ENCODE measurements at places on chromosomes 7 and 10.

DNA sequence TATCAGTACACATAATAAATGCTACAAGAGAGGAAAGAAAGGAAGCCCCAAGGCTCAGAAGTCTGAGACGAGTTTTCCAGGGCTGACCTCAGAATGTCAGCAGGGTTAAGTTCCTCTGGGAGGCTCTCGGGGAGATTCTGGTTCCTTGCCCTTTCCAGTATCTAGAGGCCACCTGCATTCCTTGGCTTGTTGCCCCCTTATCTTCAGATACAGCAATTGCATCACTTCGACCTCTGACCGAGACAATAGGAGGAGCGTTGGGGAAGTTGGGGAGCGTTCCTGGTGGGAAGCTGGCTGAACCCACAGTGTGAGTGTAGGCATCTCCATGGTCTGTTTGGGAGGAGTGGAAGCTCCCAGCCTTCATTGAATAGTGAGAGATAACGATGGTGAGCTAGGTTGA, 72.0 kb upstream of the MTPN start:
- DNase-seq: no peak
- no peak overlapping the region for H3K4me3 ChIP-seq
- H3K4me1 ChIP-seq: no peaks in the 10 kb centered on the region
- no peaks in the 10 kb centered on the region for H3K36me3 ChIP-seq
- H3K27ac ChIP-seq: no peak overlapping the region
- H3K27me3 ChIP-seq: no peaks in the 10 kb centered on the region

GRCh38 chr10:53052521-53053164, 280.1 kb upstream of the MBL2 start:
- no peak for DNase-seq
- H3K4me1 ChIP-seq: no peaks in the 10 kb centered on the region
- no peaks in the 10 kb centered on the region for H3K27me3 ChIP-seq
- H3K4me3 ChIP-seq: no peak overlapping the region
- H3K36me3 ChIP-seq: no peaks in the 10 kb centered on the region

GRCh38 chr10:63666836-63667383, 145.7 kb downstream of the REEP3 start:
- no peak overlapping the region for H3K27ac ChIP-seq
- H3K4me1 ChIP-seq: peaks cover 3% of the 10 kb centered on the region
- H3K27me3 ChIP-seq: no peaks in the 10 kb centered on the region

- H3K4me1 ChIP-seq: no peaks in the 10 kb centered on the region
- no peaks in the 10 kb centered on the region for H3K36me3 ChIP-seq
- DNase-seq: no peak
- peak overlapping the region; percentile 80 for H3K27ac ChIP-seq
- no peaks in the 10 kb centered on the region for H3K27me3 ChIP-seq
Measured at GRCh38 chr7:80918399-80918798, 452 bp downstream of the SEMA3C start.

DNA sequence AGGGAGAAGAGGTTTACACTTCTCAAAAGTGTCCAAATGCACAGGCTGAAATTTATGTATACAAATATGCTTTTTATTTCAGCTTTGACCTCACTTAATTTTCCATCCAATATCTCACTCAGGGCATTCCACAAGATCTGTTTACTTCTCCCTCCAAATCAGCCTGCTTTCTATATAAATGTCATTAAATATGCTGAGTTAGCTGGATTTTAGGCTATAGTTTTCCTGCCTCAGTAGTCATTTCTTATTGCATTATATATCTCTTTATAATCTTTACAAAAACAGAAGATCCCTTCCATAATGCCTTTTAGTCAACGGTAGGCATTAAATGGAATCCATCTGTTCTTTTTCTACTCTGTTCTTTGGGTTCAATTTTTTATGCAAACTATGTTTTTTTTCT, 71.7 kb upstream of the KCND2 start:
- no peak overlapping the region for H3K4me3 ChIP-seq
- H3K36me3 ChIP-seq: no peaks in the 10 kb centered on the region
- H3K4me1 ChIP-seq: no peaks in the 10 kb centered on the region

- H3K27ac ChIP-seq: no peak overlapping the region
- DNase-seq: no peak
- H3K4me3 ChIP-seq: no peak overlapping the region
- no peaks in the 10 kb centered on the region for H3K27me3 ChIP-seq
- no peaks in the 10 kb centered on the region for H3K36me3 ChIP-seq
Measured at GRCh38 chr7:124635416-124635815, 130.2 kb downstream of the GPR37 start.

GRCh38 chr7:5012985-5013384, 32.7 kb upstream of the RBAK start:
- H3K27me3 ChIP-seq: no peaks in the 10 kb centered on the region
- H3K36me3 ChIP-seq: no peaks in the 10 kb centered on the region
- no peak for DNase-seq
- H3K4me1 ChIP-seq: no peaks in the 10 kb centered on the region
- no peak overlapping the region for H3K4me3 ChIP-seq
- H3K27ac ChIP-seq: no peak overlapping the region

GRCh38 chr10:110056822-110057221, 49.0 kb downstream of the ADD3 start:
- H3K36me3 ChIP-seq: no peaks in the 10 kb centered on the region
- no peaks in the 10 kb centered on the region for H3K4me1 ChIP-seq
- no peaks in the 10 kb centered on the region for H3K27me3 ChIP-seq
- peak overlapping the region; percentile 5 for H3K27ac ChIP-seq

- H3K4me3 ChIP-seq: no peak overlapping the region
- DNase-seq: no peak
- no peak overlapping the region for H3K27ac ChIP-seq
- no peaks in the 10 kb centered on the region for H3K4me1 ChIP-seq
Measured at GRCh38 chr10:49119746-49120145, 4.4 kb upstream of the VSTM4 start.

GRCh38 chr10:117632406-117632805, 89.9 kb downstream of the EMX2 start:
- no peaks in the 10 kb centered on the region for H3K27me3 ChIP-seq
- no peaks in the 10 kb centered on the region for H3K4me1 ChIP-seq
- no peaks in the 10 kb centered on the region for H3K36me3 ChIP-seq
- no peak overlapping the region for H3K27ac ChIP-seq
- no peak for DNase-seq

- no peak for DNase-seq
- H3K27ac ChIP-seq: no peak overlapping the region
- no peaks in the 10 kb centered on the region for H3K36me3 ChIP-seq
Measured at GRCh38 chr10:104450954-104451353, 97.3 kb downstream of the CFAP58 start.

GRCh38 chr7:108181073-108181985, 51.2 kb upstream of the LAMB4 start:
- no peak overlapping the region for H3K27ac ChIP-seq
- H3K4me3 ChIP-seq: no peak overlapping the region
- no peaks in the 10 kb centered on the region for H3K27me3 ChIP-seq
- no peaks in the 10 kb centered on the region for H3K4me1 ChIP-seq

GRCh38 chr7:150854066-150855000, 2.0 kb downstream of the AOC1 start:
- H3K36me3 ChIP-seq: no peaks in the 10 kb centered on the region
- H3K27ac ChIP-seq: no peak overlapping the region
- H3K4me1 ChIP-seq: no peaks in the 10 kb centered on the region
- no peak for DNase-seq

- DNase-seq: no peak
- H3K4me3 ChIP-seq: no peak overlapping the region
- no peaks in the 10 kb centered on the region for H3K27me3 ChIP-seq
- H3K4me1 ChIP-seq: no peaks in the 10 kb centered on the region
- H3K27ac ChIP-seq: no peak overlapping the region
Measured at GRCh38 chr7:103794424-103794823, 195.0 kb downstream of the RELN start.

GRCh38 chr10:58072634-58073033, 195.1 kb downstream of the IPMK start:
- DNase-seq: no peak
- no peaks in the 10 kb centered on the region for H3K27me3 ChIP-seq
- no peaks in the 10 kb centered on the region for H3K36me3 ChIP-seq
- no peak overlapping the region for H3K4me3 ChIP-seq

DNA sequence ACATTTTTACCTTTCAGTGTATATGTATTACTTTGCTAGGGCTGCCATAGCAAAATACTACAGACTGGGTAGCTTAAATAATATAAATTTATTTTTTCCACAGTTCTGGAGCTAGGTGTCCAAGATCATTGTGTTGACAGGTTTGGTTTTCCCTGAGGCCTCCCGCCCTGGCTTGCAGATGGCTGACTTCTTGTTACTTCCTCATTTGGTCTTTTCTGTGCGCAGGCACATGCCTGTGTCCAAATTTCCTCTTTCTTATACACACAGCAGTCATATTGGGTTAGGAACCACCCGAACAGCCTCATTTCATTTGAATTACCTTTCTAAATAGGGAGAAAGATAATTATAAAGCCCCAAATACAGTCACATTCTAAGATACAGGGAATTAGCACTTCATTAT, 521.6 kb upstream of the SORCS1 start:
- DNase-seq: no peak
- H3K4me1 ChIP-seq: no peaks in the 10 kb centered on the region
- no peaks in the 10 kb centered on the region for H3K36me3 ChIP-seq
- H3K27me3 ChIP-seq: no peaks in the 10 kb centered on the region
- no peak overlapping the region for H3K27ac ChIP-seq

DNA sequence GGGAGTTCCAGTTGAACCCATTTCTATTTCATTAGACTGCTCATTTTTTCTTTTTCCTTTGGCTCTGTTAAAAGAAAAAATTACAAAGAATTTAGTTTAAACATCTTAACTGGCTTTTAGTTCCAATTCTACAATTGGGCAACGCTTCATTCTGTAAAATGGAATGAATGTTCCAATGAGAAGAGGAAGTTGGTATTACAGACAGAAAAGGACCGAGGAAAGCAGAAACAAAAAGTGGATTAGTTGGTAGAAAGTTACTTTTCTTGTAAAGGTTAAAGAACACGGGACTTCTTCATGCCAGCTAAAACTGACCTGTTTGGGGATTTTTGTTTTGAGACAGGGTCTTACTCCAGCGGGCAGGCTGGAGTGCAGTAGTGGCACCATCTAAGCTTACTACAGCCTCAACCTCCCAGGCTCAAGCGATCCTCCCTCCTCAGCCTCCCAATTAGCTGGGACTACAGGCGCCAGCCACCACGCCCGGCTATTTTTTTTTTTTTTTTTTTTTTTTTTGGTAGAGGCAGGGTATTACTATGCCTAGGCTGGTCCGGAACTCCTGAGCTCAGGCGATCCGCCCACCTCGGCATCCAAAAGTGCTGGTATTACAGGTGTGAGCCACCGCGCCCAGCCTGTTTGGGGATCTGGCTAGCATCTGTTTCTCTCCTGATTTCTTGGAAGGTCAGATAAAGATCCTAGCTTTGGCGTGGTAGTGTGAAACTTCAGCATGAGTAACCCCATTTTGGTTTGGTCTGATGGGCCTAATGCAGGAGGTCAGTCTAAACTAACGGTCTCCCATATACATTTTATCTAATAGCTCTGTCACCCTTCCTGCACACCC, 1.3 kb upstream of the VDAC2 start:
- H3K27ac ChIP-seq: peak overlapping the region; percentile 100
- peaks cover 2% of the 10 kb centered on the region for H3K4me1 ChIP-seq
- no peaks in the 10 kb centered on the region for H3K36me3 ChIP-seq
- DNase-seq: no peak
- H3K27me3 ChIP-seq: no peaks in the 10 kb centered on the region

- H3K4me1 ChIP-seq: no peaks in the 10 kb centered on the region
- H3K36me3 ChIP-seq: no peaks in the 10 kb centered on the region
- no peak for DNase-seq
- H3K27me3 ChIP-seq: no peaks in the 10 kb centered on the region
- no peak overlapping the region for H3K27ac ChIP-seq
- H3K4me3 ChIP-seq: no peak overlapping the region
Measured at GRCh38 chr7:142279601-142280000, 21.7 kb upstream of the PRSS58 start.

- H3K4me3 ChIP-seq: peak overlapping the region; percentile 73
- H3K36me3 ChIP-seq: no peaks in the 10 kb centered on the region
- H3K4me1 ChIP-seq: no peaks in the 10 kb centered on the region
- no peaks in the 10 kb centered on the region for H3K27me3 ChIP-seq
Measured at GRCh38 chr7:27112955-27113949, 10.8 kb upstream of the HOXA2 start.

DNA sequence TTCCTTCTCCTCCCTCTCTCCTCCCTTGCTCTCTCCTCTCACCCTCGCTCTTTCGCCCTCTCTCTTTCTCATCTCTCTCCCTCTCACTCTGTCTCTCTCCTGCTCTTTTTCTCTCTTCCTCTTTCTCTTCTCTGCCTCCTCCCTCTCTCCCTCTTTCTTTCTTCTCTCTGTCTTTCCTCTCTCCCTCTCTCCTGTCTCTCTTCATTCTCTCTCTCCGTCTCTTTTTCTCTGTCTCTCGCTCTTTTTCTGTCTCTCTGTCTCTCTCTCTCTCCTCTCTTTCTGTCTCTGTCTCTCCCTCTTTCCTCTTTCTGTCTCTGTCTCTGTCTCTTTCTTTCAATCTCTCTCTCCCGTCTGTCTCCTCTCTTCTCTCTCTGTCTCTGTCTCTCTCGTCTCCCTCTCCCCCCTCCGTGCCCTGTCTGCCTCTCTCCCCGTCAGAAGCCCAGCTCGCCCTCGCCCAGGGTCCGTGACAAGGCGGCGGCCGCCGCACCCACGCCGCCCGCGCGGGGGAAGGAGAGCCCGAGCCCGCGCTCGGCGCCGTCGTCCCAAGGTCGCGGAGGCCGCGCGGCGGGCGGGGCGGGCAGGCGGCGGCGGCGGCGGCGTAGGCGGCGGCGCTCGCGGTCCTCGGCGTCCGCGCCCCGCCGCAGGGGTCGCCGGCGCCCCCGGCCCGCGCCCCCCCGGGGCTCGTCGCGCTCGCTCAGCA, 21.3 kb upstream of the HSPB1 start:
- no peak for DNase-seq
- H3K4me3 ChIP-seq: peak overlapping the region; percentile 59
- H3K36me3 ChIP-seq: no peaks in the 10 kb centered on the region

DNA sequence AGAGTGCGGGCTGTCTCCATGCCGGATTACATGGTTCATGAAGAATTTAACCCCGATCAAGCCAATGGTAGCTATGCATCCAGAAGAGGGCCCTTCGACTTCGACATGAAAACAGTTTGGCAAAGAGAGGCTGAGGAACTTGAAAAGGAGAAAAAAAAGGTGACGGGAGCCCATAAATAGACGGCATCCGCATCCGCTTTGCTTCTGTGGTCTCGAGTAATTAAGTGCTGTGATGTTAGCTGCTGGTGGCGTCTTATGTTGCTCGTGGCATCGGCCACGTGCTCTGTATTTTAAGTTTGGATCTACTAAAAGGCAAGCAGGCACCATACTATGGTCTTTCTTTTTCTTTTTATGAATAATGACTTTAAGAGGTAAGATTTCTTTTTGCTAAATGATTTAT, 11.1 kb downstream of the C7orf57 start:
- H3K4me1 ChIP-seq: no peaks in the 10 kb centered on the region
- H3K36me3 ChIP-seq: no peaks in the 10 kb centered on the region
- no peak for DNase-seq
- H3K27me3 ChIP-seq: no peaks in the 10 kb centered on the region
- H3K27ac ChIP-seq: no peak overlapping the region

- peaks cover 5% of the 10 kb centered on the region for H3K36me3 ChIP-seq
- no peaks in the 10 kb centered on the region for H3K27me3 ChIP-seq
- no peaks in the 10 kb centered on the region for H3K4me1 ChIP-seq
Measured at GRCh38 chr10:74103560-74104258, 46.9 kb downstream of the AP3M1 start.

- H3K27me3 ChIP-seq: no peaks in the 10 kb centered on the region
- DNase-seq: no peak
- no peaks in the 10 kb centered on the region for H3K36me3 ChIP-seq
- no peak overlapping the region for H3K27ac ChIP-seq
Measured at GRCh38 chr10:74371696-74372095, 220.7 kb downstream of the ADK start.

- no peak overlapping the region for H3K4me3 ChIP-seq
- no peaks in the 10 kb centered on the region for H3K36me3 ChIP-seq
- no peaks in the 10 kb centered on the region for H3K27me3 ChIP-seq
- no peak overlapping the region for H3K27ac ChIP-seq
- no peak for DNase-seq
- no peaks in the 10 kb centered on the region for H3K4me1 ChIP-seq
Measured at GRCh38 chr7:75663302-75663907, 75.3 kb downstream of the HIP1 start.
